Head of caudate nucleus (tissue), 42 donors: ENCODE measurements at places on chromosomes 5 and 9.

DNA sequence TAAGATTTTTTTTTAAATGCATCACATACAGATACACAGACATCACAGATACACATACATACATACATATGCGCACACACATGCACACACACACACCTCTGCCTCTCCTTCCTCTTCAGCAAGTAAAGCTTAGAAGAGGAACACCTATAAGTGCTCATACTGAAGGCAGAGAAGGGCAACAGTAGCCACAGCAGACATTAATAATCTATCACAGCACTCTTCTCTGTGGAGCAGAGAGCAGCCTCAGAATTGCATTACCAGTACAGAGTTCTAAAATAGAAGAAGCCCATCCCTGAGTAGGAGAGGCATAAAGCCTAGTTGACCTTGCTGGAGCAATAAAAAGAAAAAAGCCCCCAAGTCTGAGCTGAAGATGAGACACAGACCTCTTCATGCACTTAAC, 110.6 kb downstream of the MLLT3 start:
- DNase-seq, result no peak

GRCh38 chr5:135587721-135588663, 9.2 kb upstream of the CXCL14 start:
- DNase-seq, result no peak

DNA sequence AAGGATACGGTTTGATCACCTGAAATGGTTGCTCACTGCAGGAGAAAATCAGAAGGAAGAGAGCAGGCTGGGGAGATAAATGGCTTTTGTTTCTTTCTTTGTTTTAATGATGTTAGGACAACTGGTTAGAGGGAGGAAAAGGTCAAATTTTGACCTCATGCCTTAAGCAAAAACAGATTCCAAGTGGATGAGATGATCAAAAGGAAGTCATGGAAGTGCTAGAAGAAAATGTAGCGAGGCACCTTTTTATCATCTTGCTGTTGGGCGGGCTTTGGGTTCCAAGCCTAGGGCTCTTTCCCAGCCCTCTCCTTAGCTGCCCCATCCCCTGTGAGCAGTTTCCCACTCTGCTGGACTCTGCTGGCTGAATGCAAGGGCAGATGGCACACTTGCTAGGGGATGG, 127.9 kb downstream of the ADAMTS2 start:
- no peak for DNase-seq

DNA sequence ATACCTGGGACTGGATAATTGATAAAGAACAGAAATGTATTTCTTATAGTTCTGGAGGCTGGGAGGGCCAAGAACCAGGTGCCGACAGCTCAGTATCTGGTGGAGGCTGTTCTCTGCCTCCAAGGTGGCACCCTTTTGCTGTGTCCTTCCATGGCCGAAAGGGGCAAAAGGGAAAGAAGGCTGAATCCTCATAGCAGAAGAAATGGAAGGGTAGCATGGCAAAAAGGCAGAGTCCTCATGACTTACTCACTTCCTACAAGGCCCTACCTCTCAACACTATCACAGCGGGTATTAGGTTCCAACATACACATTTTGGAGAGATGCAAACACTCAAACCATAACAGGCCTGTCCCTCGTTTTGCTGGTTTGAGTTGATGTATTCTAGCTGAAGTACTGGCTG, 25.1 kb upstream of the MED10 start:
- DNase-seq, result no peak

DNA sequence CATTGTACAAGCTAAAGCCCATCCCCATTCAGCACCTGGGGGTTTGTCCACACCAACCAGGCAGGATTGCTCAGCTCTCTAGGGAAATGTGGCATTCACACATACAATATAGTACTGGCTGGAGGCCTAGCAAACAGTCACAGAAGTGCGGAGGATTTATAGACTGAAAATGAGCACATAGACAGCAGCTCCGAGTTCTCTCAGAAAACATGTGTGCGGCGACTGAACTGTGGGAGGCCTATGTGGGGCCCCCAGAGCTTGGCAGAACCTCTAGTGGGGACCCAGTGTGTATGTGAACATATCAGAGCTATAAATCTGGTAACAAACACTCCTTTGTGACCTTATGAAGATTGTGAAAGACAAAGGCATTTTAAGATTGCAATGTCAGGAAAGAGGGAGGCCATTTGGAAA, 431.1 kb downstream of the DTWD2 start:
- DNase-seq, result no peak

GRCh38 chr9:35650341-35651158, at the start of gene SIT1:
TSS of gene SIT1 (minus strand) at chr9:35650931. CDS start at chr9:35650853, 78 bp downstream.
- DNase-seq, result no peak

DNA sequence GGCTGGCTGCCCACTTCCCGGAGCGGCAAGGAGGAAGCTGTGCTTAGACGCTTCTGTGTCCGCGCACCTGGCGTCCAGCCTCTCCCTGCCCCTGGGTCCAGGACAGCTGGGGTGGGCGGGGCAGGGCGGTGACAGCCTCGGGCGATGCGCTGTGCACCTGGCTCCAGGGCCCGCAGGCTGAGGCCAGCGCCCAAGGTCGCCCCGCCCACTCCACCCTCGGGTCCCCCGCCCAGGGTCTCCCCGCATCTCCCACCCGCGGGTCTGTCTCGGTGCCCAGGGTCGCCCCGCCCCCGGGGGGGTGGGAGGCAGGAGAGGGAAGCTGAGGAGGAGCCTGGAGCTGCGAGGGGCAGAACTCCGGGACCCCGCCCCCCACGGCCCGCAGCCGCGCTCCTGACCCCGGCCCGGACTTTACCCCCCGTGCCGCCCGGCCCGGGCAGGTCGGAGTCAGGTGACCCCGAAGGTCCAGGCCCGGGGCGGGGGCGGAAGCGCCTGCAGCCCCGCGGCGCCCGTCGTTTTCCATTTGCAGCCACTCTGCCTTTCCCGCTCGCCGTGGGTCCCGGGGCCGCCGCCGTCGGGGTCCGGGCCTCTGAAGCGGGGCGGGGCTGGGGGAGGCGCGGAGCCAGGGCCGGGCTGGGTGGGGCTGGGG, at the start of gene ENTPD8:
TSS of gene ENTPD8 (minus strand) at position 69 of the 646 bp plus-strand sequence. CDS start 3,072 bp downstream, outside the sequence.
- DNase-seq, result no peak

GRCh38 chr9:69046723-69047122, 11.2 kb downstream of the FXN start:
- DNase-seq, result no peak

- DNase-seq, result no peak
Measured at GRCh38 chr9:83629433-83630104, 6.6 kb downstream of the IDNK start.

DNA sequence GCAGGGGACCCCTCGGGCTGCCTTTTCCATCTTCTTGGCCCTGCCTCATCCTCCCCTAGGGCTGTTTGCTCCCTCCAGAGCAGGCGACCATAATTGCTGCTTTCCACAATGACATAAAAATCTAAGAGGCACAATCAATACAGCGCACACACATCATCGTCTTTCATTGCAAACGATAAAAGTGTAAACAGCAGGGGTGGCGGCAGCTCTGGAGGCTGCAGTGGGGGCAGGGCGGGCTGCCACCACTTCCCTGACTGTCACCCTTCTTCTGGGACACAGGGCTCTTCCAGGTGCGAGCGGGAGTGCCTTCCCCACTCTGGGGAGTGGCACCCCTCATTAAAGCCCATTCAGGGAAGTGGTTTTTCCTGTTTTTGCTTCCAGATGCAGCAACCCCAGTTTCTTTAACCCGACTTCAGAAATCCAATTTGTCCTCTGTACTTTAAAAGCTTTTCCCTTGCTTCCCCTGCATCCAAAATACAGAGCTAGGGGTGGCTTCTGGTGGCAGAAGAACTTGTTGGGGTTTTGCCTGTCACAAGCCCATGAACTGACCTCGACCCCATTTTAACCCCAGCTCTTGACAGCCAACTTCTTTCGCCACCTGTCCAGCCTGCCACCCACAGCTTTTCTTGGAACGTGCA, 45.7 kb downstream of the TSPAN17 start:
- DNase-seq, result no peak

GRCh38 chr9:122122903-122123632, 30.0 kb upstream of the TTLL11 start:
- DNase-seq, result peak; percentile 73

GRCh38 chr5:306011-306805, 15.3 kb upstream of the AHRR start:
- DNase-seq, result no peak

GRCh38 chr5:38258319-38259061, at the start of gene EGFLAM:
TSS of gene EGFLAM (plus strand) at chr5:38258559. CDS start at chr5:38258755, 196 bp downstream.
- DNase-seq, result no peak

- DNase-seq, result no peak
Measured at GRCh38 chr5:132454361-132454760, 36.2 kb downstream of the IRF1 start.

DNA sequence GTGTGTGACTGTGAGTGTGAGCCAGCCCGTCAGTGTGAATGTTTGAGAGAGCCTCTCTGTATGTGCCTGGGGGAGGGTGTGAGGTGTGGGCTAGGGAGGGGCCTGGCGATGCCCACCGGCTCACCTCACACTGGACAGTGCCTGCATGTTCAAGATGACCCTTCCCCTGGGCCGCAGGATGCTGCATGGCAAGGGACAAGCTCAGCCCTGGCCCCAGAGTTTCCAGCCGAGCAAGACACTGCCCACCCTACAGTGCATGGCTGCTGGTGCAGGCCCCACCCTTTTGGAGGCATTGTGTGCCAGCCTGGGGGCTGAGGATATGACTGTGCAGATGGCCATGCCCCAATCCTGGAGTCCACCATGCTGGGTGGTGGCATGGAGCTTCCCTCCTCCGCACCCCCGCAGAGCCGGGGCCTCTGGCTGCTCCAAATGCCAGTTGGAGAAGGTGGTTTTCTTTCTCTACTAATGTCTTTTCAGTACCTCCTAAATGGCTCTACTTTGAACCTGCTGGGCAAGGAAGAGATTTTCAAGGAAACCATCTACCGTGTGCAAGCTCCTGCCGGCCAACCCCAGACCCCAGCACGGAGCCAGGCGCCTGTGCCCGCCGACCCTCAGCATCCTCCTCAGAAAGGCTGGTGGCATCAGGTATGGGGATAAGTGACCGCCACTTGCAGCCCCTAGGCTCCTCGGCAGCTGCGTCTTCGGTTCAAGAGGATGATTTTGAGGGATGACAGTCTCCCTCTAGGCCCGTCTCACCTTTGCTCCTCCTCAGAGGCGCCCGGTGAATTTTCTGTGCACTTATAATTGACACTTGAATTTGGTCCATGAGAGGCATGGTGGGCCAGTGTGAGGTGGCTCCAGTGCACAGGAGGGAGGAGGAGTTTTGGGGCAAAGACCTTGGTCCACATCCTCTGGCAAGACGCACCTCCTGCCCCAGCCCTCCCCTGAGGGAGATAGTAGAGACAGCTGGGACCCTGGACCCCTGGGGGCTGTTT, 27.7 kb downstream of the FGD3 start:
- DNase-seq, result no peak

- DNase-seq, result no peak
Measured at GRCh38 chr5:142626099-142626498, 59.8 kb downstream of the FGF1 start.

DNA sequence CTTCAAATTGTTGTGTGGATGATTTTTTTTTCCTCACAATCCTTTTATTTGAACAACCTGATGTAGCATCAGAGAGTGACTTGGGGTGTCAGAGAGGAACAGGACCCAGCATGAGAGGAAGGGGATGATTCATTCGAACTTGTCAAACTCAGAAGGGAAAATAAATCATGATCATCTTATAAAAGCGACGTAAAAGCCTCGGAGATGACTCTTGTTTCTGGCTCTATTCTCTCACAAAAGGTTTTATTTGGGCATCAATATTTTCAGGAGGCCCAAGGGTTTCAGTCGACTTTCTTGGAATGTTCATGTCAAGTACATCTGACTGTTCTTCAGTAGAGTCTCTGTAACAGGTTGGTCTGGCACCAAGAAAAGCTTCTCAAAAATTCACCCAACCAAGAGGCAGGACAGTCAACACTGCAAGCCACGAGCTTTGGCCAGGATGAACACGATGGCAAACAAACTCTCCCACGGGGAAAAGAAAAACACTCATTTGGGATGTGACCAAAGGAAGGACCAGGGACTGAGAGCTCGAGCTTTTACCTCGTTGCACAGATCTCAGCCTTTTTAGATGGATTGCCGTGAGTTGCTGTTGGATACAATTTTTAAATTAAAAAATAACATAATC, 55.1 kb downstream of the ANKH start:
- no peak for DNase-seq
